ENCODE measurements at places on chromosomes 5 and 9.

DNA sequence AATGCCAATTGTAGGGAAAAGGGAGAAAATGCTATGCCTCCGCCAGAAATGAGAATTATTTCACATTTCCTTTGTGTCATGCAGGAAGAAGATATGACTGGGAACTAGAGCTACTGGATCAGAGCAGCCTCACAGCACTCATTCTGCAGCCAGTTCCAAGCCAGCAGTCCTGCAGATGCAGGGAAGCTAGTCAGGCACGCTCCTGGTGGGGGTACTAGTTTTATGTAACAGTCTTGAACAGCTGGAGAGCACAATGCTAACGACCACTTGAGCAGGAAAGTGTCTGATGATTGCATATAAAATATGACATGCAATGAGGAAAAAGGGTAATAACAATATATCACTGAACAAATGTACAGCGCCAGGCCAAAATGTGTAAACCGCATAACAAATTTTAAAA lies 21.7 kb downstream of the CDH10 start:
- DNase-seq, result no peak

- DNase-seq, result no peak
Measured at GRCh38 chr9:366620-367019, 152.0 kb downstream of the DOCK8 start.

- DNase-seq, result no peak
Measured at GRCh38 chr5:99247346-99247745, 318.5 kb upstream of the CHD1 start.

GRCh38 chr5:56513141-56513540 lies 280.0 kb upstream of the ANKRD55 start:
- no peak for DNase-seq

All from activated T-helper 1 cell treated with anti-CD3 and anti-CD28 coated beads, Interleukin-2, amount 50 U/mL, for 16 hours (primary cell).